T-helper 17 cell (primary cell): ENCODE measurements at places on chromosomes 12 and 14.
A peak's percentile ranks its signal among the peaks of the same experiment; 100 is the strongest.

- DNase-seq: no peak
Measured at GRCh38 chr14:97695456-97695981, 898.3 kb downstream of the VRK1 start.

GRCh38 chr14:99522934-99523703, 41.9 kb downstream of the CCNK start:
- DNase-seq: no peak

GRCh38 chr12:122081697-122082221, 3.2 kb downstream of the MLXIP start:
- DNase-seq: peak; percentile 20

DNA sequence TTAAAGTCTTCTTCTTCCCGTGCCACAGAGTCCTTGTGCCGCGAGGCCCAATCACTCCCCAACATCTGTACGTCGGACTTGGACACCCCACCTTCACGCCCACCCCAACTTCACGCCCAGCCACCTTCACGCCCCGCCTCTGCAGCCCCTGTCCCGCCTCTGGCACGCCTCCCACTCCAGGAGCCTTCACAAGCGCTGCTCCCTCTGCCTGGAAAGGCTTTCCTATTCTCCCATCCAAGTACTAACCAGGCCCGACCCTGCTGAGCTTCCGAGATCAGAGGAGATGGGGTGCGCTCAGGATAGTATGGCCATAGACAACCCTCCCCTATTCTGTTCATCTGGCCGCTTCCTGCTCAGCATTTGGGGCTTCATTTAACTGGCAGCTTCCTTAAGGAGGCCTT, 17.3 kb upstream of the EIF5 start:
- DNase-seq: no peak

GRCh38 chr12:127487031-127487430, 779.9 kb upstream of the TMEM132C start:
- no peak for DNase-seq

DNA sequence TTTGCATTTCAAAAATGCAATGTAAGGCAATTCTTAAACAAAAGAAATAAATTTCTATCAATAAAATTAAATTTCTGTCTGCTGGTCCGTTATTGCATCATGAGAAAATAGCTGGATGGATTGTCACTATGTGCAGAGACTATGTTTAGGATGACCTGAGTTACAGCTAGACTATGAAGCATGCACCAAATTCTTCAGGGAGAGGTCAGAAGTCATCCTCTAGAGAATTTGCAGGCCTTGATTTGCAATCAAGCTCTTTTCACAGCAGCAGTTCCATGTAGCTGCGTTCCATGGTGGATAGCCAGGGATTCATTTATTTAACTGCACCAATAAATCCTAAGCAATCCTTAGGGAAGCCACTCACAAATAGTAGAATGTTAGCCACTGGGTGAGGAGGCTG, 253.7 kb downstream of the MSRB3 start:
- DNase-seq: no peak

DNA sequence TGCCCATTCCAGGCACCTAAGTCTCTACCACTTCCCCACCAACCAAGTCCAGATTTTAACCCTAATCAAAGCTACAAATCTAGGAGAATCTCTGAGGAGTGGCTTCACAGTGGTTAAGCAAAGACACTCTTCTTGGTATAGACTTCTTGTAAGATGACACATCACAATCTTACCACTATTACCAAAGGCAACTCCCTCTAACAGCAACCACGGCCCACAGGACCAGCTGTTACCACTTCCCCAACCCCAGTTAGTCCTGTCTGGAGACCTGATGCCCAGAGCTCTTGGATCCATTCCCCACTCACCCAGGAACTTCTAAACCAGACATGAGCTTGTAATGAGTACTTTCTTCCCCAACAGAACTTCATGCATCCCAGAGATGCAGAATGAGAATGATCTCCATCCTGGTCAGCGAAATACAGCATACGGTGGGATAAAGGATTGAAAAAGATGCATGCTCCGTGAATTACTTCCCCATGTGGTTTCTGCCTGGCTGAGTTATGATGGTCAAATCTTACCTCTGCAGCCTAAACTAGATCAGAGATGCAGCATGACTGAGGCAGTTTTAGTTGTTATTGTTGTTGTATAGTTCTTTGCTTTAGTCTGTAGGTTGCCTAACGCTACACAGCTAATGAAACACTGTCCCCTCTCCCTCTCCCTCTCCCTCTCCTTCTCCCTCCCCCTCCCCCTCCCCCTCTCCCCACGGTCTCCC, 87.7 kb upstream of the FOXN3 start:
- no peak for DNase-seq

DNA sequence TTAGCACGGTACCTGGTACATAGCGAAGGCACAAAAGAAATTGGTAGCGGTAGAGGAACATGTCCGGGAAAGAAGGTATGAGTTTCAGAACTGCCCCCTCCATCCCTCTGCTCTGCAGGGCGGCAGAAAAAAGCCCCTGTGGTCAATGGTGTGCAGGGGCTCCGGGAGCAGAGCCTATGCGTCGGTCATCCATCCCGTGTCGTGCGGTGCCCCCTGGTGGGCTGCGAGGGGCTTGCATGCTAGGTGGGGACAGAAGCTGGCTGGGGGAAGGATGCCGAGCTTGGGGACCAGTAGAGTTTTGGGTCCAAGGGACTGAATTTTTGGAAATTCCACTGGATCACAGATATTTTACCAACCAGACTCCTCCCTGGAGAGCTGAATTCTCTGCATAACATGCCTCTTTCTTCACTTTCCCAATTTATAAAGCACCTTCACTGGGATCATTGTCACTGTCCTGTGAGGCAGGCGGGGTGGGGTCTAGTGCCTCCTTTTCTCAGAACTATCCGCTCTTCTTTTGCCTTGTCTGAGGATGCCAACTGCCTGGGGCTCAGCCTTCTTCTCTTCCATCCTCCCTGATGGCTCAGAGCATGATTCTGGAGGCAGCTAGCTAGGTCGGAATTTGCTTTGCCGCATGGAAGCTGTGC, 148.7 kb downstream of the SMOC1 start:
- DNase-seq: peak; percentile 48

- DNase-seq: no peak
Measured at GRCh38 chr12:42261708-42262107, 23.7 kb upstream of the YAF2 start.

DNA sequence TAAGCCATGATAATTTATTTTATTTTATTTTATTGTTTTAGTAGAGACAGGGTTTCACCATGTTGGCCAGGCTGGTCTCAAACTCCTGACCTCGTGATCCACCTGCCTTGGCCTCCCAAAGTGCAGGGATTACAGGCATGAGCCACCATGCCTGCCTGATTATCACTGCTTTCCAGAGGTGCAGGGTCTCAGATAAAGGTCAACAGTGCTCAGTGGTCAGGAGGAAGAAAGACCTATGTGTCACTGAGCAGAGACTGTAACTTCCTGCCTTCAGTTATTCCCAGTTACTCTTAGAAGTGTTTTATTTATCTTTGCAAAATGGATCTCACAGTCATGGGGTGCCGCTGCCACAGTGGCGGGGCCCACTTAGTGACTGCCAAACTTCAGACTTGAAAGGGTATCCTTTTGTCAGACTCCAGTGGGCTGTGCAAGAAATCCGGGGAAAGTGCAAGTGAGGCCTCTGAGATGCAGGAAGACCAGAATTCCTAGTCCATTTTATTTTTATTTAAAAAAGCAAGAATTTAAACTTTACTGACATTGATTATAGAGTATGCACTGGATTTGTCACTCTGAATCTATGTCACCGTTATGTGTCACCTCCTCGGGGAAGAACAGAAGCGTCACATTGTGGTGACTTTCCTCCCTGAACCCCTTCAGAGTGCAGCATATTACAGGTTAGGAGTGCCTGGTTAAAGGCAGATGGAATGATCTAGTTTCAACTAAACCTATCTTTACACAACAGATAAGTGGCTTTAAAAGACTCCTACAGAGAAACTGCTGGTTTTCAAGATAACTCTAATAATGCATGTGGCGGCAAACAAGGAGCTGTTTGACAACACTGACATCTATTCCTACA, 59.1 kb upstream of the BICD1 start:
- no peak for DNase-seq

DNA sequence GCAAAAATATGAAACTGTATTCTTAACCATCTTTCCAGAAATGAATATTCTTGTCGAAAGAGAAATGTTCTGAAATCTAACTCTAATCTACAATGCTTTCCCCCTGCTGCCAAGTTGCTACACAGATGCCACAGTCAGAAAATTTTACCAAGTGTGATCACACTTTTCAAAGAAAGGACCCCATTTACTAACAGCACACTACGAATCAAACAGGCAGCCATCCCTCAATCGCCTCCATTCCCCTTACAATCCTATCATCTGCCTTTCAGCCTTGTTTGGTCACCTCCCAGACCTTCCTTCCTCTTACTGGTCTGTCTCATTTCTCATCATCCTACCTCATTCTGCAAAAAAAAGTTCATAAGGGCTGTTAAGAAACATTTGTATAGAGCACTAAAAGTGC, 190.1 kb downstream of the MED13L start:
- no peak for DNase-seq

DNA sequence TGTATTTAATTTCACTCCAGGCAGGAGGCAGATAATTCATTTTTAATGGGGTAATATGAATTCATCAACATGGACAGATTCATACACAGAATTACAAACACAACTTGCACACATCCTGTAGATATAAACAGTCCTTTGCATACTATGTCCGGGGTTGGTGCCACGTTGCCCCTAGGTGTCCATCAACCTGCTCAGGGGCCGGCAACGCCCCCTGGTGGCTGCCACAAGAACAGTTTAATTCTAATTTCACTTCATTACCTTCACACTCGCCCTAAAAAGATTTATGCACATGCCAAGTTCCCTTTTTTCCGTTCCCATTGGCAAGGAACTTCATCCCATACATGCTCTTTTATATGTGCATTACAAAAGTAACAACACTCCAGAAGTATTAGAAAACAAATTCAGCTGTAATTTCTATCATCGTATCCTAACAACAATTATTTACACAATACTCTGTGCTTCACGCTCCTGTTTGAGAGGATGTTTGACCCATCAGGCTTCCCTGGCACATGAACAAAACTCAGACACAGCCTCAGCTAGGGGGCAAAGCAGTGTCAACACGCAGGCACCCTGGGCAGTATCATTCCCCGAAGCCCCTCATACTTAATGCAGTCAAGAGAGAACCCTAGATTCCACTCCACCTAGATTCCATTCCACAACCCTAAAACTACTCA, 15.5 kb downstream of the MANSC1 start:
- DNase-seq: peak; percentile 45

DNA sequence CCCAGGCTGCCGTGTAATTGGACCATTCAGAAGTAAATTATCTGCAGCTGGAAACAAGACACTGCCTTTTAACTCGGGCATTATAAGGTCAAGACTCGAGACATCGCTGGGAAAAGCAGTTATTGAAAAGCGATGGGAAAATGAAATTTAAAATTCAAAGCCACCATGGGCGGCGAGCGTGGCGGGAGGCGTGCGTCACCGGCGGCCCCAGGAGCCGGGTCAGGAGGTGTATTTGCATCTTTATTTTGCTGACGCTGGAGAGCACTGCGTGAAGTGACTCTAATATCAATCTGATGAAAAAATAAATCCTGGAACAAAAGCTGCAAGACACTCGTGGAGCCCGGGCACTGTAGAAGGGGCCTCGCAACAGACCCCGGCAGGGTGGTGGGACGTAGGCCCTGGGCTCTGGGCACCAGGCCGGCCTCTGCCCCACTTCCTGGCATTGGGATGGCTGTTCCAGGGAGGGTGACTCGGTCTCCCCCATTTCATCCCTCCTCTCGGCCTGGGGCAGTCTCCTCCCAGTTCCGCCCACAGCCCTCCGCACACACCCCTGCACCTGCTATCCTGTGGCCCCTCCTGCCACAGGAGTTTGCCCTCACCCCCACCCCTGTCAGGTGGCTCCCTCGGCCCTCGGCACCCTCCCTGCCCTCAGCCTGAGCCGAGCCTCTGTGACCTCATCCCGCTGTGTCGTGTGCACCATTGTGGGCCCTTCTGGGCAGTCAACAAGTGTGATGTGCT, 196.2 kb downstream of the KIF26A start:
- DNase-seq: no peak

GRCh38 chr12:25376407-25376806, 125.7 kb upstream of the KRAS start:
- no peak for DNase-seq

DNA sequence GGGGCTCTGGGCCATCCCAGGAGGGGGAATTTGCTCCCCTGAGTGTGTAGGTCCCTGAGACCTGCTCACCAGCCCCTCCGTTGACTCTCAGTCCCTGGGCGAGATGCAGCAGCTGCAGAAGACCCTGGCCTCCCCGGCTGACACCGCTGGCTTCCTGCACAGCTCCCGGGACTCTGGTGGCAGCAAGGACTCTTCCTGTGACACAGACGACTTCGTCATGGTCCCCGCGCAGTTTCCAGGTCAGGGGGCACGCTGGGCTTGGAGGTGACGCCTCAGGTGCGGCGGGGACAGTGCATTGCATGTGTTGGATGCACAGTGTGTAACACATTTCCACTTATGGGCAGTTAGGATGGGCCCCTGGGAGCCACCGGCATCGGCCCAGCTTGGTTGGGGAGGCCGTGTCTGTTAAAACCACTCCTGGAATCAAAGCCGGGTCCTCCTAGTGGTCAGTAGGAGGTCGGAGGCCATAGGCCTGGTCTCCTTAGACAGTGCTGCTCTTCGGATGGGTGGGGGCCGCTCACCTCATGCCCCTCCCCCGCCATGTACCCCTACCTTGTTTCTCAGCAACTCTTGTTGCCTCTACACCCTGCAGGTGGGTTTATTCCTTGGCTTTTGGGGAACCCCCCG, 17.1 kb upstream of the PUS1 start:
- DNase-seq: no peak

- DNase-seq: no peak
Measured at GRCh38 chr12:64714551-64714968, 44.6 kb downstream of the GNS start.

GRCh38 chr12:131155131-131155530, 201.4 kb downstream of the ADGRD1 start:
- DNase-seq: no peak

DNA sequence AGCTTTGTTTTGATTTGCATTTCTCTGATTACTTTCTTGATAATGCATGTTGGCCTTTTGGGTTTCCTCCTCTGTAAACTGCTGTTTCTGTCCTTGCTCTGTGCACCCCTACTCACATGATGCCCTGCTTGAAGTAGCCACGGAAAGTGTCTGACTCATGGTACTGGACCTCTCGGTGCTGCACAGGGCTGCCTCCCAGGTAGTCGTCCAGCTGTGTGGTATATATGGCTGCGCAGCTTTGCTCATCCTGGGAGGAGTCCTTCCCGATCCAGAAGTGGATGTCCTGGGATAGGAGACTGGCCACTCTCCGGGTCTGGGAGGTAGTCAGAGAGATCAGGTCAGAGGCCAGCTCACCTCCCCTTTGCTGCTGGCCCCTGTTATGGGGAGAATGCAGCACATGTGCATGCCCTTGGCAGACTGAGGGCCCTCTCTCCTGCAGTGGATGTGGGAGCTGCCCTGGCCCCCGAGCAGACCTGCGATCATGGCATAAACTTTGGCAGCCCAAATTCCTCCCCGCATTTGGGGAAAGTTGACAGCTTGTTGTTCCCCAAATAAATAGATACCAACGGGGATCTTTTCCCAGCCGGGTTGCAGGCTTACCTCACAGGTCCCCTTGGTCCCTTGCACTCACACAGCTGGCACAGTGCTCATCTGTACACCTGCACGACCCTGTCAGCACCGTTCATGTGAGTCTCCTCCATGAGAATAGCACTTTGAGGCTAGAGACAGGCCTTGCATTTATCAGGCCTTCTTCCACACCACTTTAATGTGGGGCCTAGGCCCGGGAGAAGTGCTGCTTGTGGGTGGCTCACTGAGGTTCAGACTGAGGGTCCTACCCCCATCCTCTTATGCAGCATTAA, 5.2 kb downstream of the AVIL start:
- no peak for DNase-seq

- no peak for DNase-seq
Measured at GRCh38 chr12:32027684-32028365, 68.6 kb downstream of the RESF1 start.
